ENCODE measurements at places on chromosomes 4 and X. TPM values are rescaled to one million over a fixed set of nuclear protein-coding genes. Genes with fewer than 3 reads are reported as not detected.
A peak's percentile ranks its signal among the peaks of the same experiment; 100 is the strongest.

DNA sequence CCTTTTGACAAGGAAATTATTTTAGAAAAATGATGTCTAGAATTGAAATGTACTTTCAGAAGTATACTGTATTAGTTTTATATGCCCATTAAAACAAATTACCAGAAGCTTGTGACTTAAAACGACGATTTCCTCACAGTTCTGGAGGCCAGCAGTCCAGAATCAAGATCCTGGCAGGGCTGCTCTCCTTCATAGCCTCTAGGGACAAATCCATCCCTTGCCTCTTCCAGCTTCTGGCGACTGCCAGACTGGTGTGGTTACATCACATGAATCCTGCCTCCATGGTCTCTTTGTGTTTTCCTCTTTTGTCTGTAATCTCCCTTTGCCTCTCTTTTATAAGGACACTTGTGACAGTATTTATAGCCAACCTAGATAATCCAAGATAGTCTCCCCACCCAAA, 97.1 kb downstream of the IQCM start:
- ATAC-seq: peak; percentile 25

GRCh38 chr4:42410446-42410845, 13.2 kb downstream of the SHISA3 start:
- ATAC-seq: no peak

GRCh38 chrX:11575332-11575731, 90.4 kb downstream of the ARHGAP6 start:
- ATAC-seq: no peak

DNA sequence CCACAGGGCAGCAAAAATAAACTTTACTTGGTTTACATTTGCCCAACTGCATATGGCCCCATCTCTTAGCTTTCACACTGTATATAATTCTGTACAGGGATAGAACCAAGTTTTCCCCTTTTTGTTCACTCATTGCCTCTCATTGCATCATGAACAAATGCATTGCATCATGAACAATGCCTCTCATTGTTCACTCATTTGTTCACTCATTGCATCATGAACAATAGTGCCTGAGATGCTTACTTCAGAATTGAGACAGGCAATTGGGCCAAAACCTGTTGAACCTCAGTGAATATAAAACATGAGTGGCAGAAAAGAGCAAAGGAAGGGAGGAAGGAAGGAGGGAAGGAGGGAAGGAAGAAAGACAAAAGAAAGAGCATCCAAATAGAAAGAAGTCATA, 98.2 kb downstream of the SOWAHB start:
- no peak for ATAC-seq

GRCh38 chr4:52076731-52077130, 25.6 kb downstream of the SPATA18 start:
- ATAC-seq: no peak

The NIPAL1 gene
- total RNA-seq: 0.23 TPM

The FAM47E gene
- total RNA-seq: 1.1 TPM

The MAGED4 gene
- 0.62 TPM for total RNA-seq

The ZNF518B gene
- 36.5 TPM for total RNA-seq

The PPEF2 gene
- total RNA-seq: not detected

The RHOXF1 gene
- total RNA-seq: not detected
